ENCODE measurements at places on chromosomes 6 and 20.
A peak's percentile ranks its signal among the peaks of the same experiment; 100 is the strongest.

GRCh38 chr6:81204731-81205130 lies 547.8 kb downstream of the TENT5A start:
- no peak for DNase-seq

GRCh38 chr6:144006736-144007477 lies 1.2 kb downstream of the PLAGL1 start:
- DNase-seq, result no peak

GRCh38 chr6:159261995-159262394 lies 92.8 kb downstream of the FNDC1 start:
- DNase-seq, result no peak

DNA sequence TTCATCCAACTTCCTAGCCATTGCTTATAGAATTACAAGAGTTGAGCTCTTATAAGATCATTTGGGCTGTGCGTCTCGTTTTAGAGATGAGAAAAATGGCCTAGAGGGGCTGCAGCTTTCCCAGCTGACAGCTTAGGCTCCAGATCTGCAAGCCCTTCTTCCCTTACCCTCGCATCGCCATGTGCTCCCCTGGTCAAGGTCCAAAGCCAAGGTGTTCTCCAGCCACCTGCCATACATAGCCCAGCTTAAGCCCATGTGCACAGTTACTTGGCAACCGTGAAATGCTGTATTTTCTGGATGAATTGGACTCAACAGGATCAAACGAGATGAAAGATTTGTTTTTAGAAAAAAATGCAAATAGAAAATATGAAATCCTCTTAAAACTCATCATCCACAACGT lies 7.9 kb downstream of the MAP3K4 start:
- no peak for DNase-seq

- DNase-seq, result no peak
Observed at GRCh38 chr6:40397287-40398033, 189.7 kb downstream of the LRFN2 start.

DNA sequence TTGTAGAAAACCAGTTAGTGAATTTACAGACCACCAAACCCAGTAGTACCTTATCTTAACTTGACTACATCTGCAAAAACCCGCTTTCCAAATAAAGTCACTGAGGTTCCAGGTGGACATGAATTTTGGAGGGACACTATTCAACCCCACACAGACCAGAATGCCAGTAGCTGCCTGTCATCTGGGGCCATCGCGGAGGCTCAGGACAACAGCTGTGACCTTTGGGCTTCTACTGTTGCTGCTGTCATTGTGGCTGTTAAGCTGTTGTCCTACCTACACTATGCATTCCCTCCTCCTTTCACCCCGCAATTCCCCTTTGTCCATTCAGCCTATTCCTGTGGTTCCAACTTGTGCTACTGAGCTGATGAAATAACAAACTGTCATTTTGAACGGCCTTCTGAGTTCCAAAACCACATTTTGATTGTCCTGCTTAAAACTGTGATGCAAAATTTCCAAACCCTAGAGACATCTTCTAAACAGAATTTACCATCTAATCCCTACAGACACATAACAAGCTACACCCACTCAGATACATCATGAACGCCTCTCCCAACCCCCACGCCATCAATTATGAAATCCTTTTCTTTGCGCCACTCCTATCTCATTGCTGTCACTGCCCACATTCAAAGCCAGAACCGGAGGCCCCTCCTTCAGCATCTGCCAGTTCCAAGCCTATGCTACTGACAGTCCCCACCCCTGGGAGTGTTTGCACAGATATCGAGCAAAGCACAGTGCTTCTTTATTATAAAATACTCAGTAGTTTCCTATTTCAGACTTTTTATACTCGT lies 125.0 kb downstream of the C6orf118 start:
- no peak for DNase-seq

DNA sequence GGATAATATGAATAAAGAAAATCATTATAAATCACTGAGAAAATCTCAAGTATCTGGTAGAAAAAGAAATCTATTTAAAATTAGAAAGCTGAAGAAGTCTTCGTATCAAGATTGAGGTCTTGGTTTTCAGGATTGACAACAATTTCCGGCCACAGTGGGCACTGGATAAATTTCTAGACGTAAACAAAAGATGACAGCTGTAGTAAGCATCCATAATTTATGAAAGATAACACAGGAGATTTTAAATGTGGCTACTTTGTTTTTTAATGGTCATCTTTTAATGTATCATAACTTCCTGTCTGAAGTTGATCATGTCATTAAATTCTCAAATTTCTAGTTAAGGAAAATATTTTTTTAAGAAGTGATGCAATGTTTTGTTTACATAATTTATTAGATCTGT lies 444.2 kb downstream of the HTR1B start:
- no peak for DNase-seq

DNA sequence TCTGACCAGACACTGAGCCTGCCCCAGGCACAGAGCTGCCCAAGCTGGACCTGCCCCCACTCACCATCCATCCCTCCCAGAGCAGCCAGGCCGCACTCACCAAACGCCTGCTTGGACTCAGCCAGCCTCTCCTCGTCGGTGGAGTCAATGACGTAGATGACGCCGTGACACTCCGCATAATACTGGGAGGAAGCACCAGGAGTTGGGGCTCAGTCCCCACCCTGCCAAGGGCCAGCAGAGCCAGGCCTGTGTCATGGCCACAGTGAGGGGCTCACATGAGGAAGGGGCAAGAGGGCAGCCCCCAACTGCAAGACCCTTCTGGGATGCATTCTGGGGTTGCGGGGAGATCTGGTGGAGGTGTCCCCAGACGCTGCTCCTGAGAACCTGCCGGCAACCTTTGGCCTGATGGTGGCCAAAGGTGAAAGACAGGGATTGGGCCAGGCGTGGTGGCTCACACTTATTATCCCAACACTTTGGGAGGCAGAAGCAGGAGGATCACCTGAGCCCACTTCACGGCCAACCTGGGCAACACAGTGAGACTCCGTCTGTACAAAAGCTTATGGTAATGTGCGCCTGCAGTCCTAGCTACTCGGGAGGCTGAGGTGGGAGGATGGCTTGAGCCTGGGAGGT lies 5.6 kb downstream of the ARFRP1 start:
- DNase-seq, result no peak

GRCh38 chr20:48818481-48818987 lies 9.3 kb downstream of the PREX1 start:
- no peak for DNase-seq

GRCh38 chr6:137795501-137795900 lies 71.6 kb upstream of the TNFAIP3 start:
- DNase-seq, result no peak

DNA sequence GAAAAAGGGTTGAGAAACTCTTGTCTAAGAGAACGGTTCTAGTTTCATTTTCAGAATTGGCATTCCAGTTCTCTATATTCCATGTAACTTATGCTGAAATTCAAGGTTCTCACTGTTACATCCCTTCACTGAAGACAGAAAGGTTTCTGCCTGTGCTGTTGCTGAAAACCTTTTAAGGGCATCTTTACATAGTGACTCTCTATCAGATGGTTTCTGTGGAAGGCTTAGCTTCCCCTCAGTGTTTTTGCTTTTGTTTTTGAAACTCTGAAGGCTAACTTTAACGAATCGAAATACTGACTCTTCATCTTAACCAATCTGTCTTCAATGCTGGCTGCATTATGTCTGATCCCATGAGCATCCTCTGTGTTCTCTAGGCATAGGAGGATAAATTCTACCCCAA lies 1286.2 kb upstream of the EYS start:
- DNase-seq, result no peak

DNA sequence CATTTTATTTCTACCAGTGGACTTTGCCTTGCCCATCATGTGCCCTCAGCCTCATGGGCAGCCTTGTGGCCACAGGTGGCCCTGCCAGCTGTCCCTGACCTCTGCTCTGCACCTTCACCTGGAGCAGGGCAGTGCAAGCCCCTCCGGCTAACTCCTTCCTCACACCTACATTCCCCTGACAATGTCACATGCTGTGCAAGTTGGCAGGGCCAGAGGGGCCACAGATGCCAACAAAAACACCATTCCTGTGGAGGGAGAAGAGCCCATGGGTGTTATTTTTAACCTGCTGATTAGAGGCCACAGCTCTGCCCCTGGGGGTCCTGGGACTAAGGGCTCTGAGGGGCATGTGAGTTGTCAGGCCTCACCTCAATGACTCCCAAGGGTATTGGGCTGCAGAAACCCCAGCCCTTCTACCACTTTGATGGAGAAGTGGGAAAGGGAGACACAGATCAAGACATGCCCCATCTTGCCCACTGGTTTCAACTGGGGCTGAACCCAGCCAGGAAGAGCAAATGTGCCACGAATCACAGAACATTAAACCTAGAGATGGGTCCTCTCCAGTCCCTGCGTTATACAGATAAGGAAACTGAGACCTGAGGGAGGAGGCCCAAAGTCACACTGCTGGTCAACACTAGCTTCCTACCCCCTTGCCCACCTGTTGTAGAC lies 65.0 kb downstream of the MRPL14 start:
- no peak for DNase-seq

- DNase-seq, result no peak
Observed at GRCh38 chr6:86820750-86821149, 116.6 kb upstream of the HTR1E start.

DNA sequence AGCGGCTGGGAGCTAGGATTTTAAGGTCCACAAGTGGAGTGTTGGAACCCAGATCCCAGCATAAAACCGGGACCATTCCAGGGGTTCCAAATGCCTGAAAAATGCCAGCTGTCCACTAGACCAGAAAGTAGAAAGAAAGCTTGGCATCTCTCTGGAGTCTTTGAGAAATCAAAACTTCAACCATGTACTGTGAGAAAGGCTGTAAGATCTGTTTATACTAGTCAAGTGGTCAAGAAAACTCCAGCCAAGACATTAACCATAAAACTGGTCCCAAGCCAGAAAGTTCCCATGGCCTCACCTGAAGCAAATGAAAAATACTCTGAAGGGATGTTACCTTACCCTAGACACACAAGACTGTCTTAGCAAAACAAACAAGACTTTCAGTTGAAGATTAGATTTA lies 112.6 kb downstream of the DCDC2 start:
- no peak for DNase-seq

DNA sequence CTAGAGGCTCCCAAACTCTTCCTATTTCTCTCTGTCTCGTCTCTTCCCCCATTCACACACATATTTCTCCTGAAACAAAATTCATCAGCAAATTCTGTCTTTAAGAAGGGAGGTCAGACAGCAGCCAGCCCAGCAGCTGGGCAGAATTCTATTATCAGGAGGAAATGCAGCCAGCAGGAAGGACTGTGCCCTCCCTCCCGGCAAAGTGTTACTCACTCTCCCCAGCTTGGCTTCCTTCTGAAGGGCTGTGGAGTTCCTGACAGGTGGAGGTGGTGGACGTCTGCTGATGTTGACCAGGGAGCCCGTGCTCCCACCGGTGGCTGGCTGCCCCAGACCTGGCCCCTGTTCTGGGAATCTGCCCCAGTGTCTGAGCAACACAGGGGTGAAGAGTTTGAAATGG lies 37.3 kb downstream of the KCNB1 start:
- DNase-seq, result no peak

DNA sequence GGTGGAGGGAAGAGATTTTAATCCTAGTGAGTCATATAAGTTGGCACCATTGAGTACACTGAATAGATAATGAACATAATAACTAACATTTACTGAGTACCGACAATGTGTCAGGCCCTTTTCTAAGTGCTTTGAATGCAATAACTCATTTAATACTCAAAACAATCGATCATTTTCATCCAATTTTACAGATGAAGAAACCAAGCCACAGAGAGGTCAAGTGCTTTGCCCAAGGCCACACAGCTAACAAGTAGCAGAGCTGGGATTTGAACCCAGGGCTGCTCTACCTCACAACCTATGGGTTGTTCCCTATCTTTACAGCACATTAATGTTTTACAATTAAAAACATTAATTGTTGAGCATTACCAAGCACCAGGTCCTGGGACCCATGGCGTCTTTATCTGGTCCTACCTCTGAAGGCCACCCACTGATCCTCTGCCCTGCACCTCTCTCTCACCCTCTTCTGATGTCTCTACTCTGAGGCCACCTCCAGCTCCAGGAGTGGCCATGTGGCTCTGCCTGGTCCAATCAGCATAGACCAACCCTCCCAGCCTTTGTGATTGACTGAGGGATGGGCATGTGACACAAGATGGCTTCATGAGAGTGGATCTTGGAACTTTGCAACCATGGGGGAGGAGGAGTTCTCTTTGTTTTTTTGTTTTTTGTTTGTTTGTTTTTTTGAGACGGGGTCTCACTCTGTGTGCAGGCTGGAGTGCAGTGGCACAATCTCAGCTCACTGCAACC lies 83.9 kb downstream of the KCNB1 start:
- DNase-seq, result no peak

DNA sequence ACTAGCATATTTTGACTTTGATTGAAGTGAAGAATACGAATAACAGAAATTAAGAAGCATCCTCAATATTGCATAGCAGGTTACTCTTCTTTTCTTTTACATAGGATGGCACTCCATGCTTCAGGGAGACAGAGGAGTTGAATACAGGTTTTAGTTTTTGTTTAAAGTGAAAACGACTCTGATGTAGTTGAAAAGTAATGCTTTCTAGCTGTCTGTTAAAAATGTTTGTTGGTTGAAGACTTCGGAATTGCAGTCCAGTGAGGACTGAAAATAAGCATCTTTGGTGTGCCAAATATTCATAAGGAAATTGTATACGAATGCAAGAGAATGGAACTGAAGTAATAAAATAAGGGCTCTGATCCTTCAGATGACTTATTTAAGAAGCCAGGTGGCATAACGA lies 618 bp upstream of the SLC16A10 start:
- no peak for DNase-seq

DNA sequence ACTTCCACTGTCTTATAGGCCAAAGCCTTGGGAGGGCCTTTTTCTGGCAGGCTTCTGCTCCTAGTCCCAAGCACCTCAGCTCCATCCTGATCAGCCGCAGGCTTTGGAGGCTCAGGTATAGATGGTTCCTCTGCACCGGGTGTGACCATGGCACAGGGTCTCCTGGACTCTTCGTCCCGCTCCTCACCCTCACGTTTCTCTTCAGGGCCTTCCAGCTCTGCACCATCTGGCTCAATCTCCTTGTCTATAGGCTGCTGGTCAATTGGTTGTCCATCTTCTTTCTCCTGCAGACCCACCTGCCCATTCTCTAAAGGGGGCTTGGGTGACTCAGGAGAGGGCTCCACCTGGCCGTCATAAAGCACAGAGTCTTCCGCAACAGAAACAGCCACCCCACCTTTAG lies 37.0 kb downstream of the BFSP1 start:
- DNase-seq, result no peak

DNA sequence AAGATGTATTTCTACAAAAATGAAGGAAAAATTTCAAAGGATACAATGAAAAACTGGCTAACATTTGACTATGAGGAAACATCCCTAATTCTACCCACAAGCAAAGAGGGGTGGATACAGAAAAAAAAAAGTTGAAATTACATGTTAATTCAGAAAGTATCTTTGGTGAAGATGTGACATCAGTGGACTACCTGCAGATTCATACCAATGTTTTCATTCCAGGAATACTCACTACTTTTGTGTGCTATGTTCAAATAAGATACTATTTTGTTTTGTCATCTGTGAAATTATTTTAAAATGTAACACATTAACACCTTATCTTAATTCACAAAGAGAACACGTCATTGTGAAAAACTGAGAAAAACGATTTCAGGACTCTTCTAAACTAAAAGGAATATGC lies 159.3 kb upstream of the SHLD1 start:
- no peak for DNase-seq

- peak; percentile 70 for DNase-seq
Observed at GRCh38 chr6:89610149-89610642, 28.4 kb downstream of the LYRM2 start.

All from stimulated activated CD8-positive, alpha-beta memory T cell treated with anti-CD3 and anti-CD28 coated beads, Interleukin-4, amount 100 ng/mL, for 4 hours (primary cell).